Activated CD4-positive, CD25-positive, alpha-beta regulatory T cell treated with anti-CD3 and anti-CD28 coated beads, Interleukin-2, amount 50 U/mL, for 24 hours (primary cell): ENCODE measurements at places on chromosomes 2 and 18.

GRCh38 chr2:45067859-45068570 lies 58.8 kb upstream of the SIX2 start:
- no peak for ATAC-seq

- ATAC-seq, result no peak
These were observed 49.0 kb upstream of the DSG1 start for GRCh38 chr18:31268985-31269406.

GRCh38 chr2:10083046-10083445 lies 2.8 kb upstream of the CYS1 start:
- no peak for ATAC-seq

GRCh38 chr2:191666732-191667131 lies 11.2 kb upstream of the NABP1 start:
- ATAC-seq, result peak; percentile 46

DNA sequence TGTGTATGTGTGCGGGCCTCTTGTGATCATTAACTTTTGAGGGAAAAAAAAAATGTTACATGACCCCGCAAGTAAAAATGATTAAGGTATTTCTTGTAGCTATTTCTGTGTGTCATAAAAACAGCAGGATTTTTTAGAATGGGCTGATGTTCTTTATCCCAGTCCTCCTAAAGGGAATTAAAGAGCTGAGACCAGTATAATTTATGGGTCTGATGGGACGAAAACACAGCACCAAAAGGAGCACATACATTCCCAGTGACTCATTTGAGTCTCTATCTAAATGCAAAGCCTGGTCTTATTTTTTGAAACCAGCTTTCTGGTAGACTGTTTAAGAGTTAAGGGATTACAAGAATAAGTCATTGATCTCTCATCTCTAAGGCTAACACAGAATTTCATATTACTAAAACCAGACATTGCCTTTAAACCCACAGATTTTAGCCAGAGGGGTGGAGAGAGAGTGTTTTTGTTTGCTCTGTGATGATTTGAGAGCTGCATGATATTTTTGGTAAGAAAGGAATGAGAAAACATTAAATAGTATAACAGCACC lies 342.3 kb upstream of the EPHA4 start:
- ATAC-seq, result no peak
